ENCODE measurements at places on chromosomes 16 and 17.
A peak's percentile ranks its signal among the peaks of the same experiment; 100 is the strongest.

DNA sequence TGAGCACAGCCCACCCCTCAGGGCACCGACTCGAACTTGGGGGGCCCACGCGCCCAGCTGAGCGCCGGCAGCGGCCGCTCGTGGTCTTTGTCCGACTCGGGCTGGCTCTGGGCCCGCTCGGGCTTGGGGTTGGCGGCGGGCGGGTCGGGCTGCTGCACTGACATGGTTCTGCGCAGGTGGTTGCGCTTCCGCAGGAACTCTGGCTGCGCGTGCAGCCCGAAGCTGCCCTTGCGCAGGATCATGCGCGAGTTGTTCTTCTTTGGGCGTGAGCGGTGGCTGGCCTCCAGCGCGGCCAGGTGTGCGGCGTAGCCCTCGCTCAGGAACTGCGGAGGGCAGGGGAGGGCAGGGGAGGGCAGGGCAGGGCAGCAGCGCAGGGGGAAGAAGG lies 11.1 kb downstream of the PIMREG start:
- DNase-seq = no peak

DNA sequence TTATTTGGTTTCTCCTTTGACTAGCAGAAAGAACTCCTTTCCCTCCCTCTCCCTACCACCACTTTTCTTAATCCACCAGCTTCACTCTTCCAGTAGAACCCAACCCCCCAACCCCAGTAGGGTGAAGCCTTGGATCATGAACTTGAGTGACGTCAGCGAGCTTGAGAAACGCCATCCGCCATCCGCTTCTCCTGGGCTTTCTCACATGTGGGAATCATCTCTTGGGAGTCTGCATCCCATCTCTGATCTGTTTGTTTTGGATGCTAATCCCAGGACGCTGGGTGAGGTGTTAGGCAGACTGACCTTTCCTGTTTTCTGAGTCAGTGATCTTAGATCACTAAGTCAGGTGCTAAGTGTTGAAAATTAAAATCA lies 16.0 kb upstream of the SOX9 start:
- DNase-seq = no peak

DNA sequence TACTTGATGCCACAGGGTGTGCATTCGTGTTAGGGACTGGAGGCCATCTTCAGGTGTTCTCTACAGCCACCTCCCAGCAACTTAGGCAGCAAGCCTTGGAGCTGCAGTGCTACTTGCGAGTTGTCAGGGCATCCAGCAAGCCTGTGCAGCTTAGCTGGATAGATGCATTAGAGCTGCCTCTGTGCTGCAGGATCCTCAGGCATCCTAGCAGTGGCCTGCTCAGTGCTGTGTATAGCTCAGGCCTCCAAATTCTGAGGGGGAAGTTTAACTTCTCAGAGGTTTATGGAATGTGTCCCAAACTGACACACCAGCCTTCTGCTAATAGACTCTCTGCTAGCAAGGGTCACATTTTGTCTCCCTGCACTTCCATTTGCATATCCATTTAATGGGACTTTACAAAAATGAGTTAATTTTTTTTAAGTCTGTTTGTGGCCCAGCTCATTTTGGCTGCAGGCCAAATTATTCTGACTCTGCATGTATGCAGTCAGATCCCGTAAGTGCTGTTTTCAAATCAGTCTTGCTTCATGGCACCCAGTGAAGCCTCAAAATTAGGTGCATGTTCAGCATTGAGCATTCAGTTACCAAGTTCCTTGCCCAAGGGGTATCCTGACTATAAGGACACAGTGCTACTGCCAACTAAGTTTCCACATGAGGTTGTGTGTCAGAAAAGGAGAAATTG lies 6.8 kb downstream of the GABARAPL2 start:
- DNase-seq = no peak

DNA sequence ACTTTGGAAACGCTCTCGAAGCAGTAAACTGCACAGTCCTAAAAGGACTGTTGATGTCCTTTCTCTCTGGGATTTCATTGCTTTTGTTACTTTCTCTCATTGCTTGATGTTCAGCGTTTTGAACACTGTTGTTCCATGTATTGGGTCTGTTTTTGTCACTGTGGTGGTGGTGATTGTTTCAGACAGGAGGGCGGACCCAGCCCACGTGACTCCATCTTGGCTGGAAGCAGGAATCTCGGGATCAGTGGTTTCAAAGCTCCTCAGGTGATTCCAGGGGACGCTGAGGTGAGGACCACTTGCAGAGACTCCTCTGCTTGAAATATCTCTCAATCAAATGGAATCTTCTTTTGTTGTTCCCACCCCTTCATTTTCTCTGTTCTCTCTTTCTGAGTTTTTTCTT lies 18.3 kb downstream of the C16orf54 start:
- DNase-seq = no peak

DNA sequence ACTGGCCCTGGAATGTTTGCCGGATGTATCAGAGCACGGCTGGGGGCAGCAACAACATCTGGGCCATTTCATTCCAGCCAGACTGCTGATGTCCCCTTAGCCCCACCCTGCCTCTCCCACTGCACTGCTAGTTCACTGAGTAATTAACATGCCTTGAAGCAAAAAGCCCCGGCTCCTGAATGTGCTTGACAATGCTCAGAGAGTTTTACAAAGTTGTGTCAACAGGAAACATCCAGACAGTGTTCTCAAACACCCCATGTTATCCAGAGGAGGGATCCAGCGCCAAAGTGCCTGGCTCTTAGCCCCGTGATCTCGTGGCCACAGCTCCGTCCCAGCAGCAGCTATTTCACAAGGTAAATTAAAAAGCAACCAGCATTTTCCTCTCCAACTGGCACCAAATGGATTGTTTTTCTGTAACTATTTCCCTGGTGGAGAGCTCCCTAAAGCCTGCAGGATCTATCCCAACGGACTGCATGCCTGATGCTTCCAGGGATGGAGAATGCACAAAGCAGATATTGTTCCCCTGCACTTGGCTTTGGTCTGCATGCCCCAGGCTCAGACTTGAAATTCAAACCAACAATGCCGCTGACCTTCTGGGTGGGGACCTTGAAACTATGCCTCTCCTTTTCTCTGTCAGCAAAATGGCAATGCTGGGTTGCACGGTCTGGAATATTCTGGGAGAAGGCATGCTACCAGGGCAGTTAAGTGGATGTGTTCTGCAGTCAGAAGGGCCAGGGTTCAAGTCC lies 115.6 kb upstream of the CDH5 start:
- no peak for DNase-seq

GRCh38 chr17:41395611-41396010 lies 1.8 kb downstream of the KRT31 start:
- no peak for DNase-seq

DNA sequence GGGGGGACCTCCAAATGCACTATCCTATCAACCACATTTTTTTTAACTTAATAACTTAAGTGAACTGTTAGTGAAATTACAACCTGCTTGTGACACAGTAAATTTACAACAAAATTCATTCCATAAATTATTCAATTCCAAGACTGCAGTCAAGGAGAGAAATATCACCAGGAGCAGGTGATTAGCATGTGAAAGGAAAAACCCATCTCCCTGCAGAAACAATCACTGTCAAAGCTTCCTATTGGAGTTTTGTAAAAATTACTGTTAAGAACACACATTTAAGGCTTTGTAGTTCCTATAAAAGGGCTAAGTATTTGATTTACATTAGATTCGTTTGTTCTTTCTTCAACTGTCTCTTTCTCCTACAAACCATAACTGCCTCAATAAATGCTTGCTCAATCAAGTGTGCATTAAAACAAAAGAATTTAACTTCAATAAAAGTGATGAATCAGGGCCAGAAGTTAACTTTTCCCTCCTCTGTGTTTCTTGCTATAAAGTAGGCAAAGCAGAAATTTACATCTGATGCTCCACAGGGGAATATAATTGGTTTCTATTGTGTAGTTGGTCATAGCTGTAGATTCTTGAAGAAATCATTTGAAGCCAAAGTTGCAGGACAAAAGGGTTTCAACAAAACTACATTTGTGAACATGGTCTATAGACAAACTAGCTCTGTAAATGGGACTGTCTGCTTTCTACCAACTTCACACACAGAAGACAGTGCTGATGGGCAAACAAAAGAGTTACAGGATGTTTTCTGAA lies 195.1 kb upstream of the PSMD7 start:
- DNase-seq = no peak

DNA sequence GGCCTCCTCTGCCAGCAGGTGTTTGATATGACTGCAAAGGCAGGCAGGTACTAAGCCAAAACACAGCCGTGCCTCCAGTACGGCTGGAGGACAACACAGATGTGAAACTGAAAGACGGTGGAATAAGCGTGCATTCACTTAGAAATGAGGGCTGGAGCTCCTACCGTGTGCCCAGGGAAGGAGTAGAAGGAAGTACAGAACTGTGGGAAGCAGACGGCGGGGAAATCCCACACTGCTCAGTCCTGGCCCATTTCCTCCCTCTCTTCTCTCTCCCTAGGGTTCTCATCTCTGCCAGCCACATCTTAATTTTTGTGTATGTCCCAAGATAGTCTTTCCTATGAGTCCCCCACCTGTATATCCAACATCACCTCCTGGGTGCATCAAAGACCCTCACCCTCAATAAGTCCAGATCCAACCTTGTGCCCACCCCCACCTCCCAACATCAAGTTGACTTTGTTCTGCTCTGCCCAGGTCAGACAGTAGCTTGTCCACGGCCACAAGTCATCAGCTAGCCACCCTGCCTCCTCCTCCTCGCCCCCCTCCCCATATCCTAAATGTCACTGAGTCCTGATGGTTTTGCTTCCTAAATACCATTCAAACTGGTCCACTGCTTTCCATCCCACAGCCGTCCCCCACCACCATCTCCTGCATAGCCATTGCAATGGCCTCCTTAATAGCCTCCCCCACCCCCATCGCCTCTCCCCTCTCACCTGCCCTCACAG lies 77.1 kb upstream of the RPL38 start:
- DNase-seq = no peak

DNA sequence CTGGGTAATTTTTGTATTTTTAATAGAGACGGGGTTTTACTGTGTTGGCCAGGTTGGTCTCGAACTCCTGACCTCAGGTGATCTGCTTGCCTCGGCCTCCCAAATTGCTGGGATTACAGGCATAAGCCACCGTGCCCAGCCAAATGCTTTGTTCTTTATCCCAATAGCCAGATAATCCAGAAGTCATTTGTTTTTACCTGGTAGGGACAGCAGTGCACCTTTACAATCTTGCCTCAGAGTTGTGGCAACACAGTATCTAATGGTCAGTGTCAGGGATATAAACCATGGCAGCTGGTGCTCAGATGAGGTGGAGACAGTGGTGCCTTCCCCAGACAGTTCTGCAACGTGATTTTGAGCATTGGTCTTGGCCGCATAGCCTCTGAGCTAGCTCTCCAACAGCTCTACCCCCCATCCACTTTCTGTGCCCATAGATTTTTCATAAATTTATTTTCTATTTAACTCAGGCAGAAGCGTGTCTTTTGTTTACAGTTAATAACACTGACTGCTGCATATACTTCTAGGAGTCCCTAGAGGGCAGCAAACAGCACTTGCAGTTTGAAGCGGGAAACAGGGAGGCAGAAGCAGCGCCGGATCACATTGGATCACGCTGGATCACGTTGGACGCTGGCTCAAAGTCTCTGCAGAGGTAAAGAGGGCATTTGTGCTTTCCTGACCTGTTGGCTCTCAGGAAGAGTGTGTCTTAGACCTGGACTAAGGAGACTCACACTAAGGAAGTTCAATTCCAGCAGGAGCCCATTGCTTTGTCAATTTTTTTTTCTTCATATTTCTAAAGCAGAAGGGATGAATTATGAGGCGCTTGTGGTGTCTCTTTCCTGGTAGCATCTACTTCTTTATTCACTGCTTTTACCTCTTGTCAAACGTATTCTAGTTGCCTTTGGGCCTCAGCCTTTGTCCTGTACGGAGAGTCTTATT lies 5.1 kb upstream of the GGT6 start:
- peak; percentile 28 for DNase-seq
